Left renal pelvis (tissue), 4 donors: ENCODE measurements at places on chromosomes 12 and 14. TPM values are rescaled to one million over a fixed set of nuclear protein-coding genes. Genes with fewer than 3 reads are reported as not detected.

NTS gene
- 11.4 TPM for polyA plus RNA-seq

DNAI7 gene
- 5.4 TPM for polyA plus RNA-seq

AP5M1 gene
- 66.4 TPM for polyA plus RNA-seq

TRPV4 gene
- 19.7 TPM for polyA plus RNA-seq

JPH4 gene
- 12.5 TPM for polyA plus RNA-seq

PHETA1 gene
- 8.8 TPM for polyA plus RNA-seq

RBMS2 gene
- polyA plus RNA-seq = 46.8 TPM

REP15 gene
- 2.8 TPM for polyA plus RNA-seq

RNF212B gene
- polyA plus RNA-seq = 1.6 TPM

ZFHX2 gene
- 9.1 TPM for polyA plus RNA-seq

MDGA2 gene
- 2.0 TPM for polyA plus RNA-seq

CLEC2D gene
- 15.8 TPM for polyA plus RNA-seq

NEUROD4 gene
- polyA plus RNA-seq = not detected

LAG3 gene
- 0.99 TPM for polyA plus RNA-seq

SELPLG gene
- polyA plus RNA-seq = 2.4 TPM

LYSET gene
- polyA plus RNA-seq = 44.7 TPM

AGAP2 gene
- 1.5 TPM for polyA plus RNA-seq

CD69 gene
- polyA plus RNA-seq = 1.7 TPM

SLC5A8 gene
- 25.2 TPM for polyA plus RNA-seq

MIA2 gene
- polyA plus RNA-seq = 69.9 TPM

ZBTB42 gene
- 4.7 TPM for polyA plus RNA-seq

ACRBP gene
- 3.1 TPM for polyA plus RNA-seq

PPFIA2 gene
- polyA plus RNA-seq = 3.0 TPM

TMEM119 gene
- 21.7 TPM for polyA plus RNA-seq

CBLN3 gene
- 4.7 TPM for polyA plus RNA-seq

CD163 gene
- 12.7 TPM for polyA plus RNA-seq

METTL3 gene
- 61.3 TPM for polyA plus RNA-seq

NOVA1 gene
- polyA plus RNA-seq = 22.9 TPM

IFNG-AS1 gene
- 0.14 TPM for polyA plus RNA-seq

SLCO1B1 gene
- not detected for polyA plus RNA-seq

ADAMTS20 gene
- 0.99 TPM for polyA plus RNA-seq

IL31 gene
- polyA plus RNA-seq = not detected

SMCO2 gene
- not detected for polyA plus RNA-seq

LRP1-AS gene
- polyA plus RNA-seq = not detected

GUCY2C gene
- polyA plus RNA-seq = 0.63 TPM

GLT1D1 gene
- 2.0 TPM for polyA plus RNA-seq
